ENCODE measurements at places on chromosomes 11 and 22.

DNA sequence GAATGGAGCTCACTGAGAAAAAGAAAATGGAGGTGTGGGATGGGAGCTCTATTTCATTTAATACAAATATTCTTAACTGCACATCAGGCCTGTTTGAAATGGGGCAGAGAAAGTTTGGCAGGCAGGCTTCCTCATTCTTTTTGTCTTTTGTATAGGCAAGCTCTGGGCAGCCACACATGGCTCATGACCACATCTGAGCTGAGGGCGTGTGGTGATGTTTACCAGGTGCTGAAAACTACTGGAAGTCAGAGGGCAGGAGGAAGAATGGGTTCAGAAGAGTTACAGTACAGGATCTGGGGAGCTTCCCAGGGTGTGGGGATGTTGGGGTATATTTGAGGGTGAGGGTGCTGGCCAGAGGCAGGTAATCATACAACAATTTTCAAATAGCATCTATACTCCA is 66.3 kb upstream of the NAV2 start:
- DNase-seq = no peak

DNA sequence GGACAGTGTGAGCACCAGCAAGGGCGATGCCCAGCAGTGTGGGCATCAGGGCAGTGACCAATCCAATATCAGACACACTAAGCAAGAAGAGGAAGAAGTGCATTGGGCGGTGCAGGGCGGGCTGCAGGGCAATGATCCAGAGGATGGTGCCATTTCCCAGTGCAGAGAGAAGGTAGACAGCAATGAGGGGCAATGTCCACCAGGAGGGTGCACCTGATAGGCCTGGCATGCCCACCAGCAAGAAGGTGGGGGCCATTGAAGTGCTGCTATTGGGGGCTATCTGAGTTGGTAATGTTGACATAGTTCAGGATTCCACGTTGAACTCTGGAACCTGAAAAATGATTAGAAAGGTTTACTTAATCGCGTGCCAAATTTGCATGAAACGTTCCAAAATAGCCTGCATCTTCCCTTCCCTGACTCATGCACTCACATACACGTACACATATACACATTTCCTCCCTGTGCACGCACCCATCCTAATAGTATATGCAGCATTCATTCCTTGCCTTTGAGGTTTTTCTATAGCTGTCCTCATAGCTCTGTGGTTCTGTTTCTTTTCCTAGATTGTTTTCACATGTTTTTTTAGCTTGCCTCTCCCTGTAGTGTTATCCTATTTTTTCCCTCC is at the start of gene OR51S1:
Gene OR51S1, minus strand, starts transcription at position 301 of the 625 bp plus-strand sequence. Its CDS starts 0 bp downstream, at position 301.
- no peak for DNase-seq

GRCh38 chr11:38788561-38788960 is 2190.5 kb upstream of the RAG2 start:
- DNase-seq = no peak

- DNase-seq = no peak
These were observed 38.4 kb downstream of the MOB2 start for GRCh38 chr11:1447845-1448825.

All from stimulated activated CD4-positive, alpha-beta T cell treated with anti-CD3 and anti-CD28 coated beads, Interleukin-4, amount 100 ng/mL, for 48 hours (primary cell).